Stimulated activated CD8-positive, alpha-beta memory T cell treated with anti-CD3 and anti-CD28 coated beads, Interleukin-7, amount 100 ng/mL, for 4 hours (primary cell): ENCODE measurements at places on chromosomes 5 and 9.

DNA sequence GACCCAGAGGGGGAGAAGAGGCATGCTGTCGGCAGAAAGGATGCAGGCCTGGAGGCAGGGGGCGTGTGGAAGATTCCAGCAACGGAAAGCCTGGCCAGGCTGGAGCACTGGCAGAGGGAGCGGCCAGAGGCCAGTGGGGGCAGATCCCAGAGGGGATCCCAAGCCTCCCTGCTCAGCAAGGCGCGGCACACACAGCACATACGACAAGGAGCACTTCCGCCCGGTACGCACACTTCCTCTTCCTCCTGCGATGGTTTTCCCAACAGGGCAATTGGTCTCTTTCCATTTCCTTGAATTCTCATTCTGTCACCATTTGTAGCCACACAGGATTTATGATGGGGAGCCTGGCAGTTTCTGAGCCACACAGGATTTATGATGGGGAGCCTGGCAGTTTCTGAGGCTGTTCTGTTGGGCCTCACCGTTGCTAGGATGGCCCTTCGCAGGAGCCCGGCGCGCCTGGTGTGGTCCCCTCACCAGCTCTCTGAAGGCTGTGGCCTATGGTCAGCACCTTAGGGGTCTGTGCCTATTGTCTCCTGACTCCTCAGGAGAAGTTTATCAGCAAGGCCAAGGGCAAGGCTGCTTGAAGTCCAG lies 123.5 kb upstream of the RAPGEF1 start:
- no peak for DNase-seq

DNA sequence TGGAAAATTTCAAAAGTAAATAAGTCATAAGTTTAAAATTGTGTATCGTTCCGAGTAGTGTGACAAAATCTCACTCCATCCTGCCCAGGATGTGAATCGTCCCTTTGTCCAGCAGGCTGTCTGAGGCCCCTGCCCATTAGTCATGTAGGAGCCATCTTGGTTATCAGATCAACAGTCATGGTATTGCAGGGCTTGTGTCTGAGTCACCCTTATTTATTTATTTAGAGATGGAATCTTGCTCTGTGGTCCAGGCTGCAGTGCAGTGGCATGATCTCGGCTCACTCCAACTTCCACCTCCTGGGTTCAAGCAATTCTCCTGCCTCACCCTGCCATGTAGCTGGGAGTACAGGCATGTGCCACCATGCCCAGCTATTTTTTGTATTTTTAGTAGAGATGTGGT lies 30.2 kb downstream of the ITGA2 start:
- DNase-seq, result no peak

GRCh38 chr9:106801816-106802215 lies 61.1 kb upstream of the ZNF462 start:
- DNase-seq, result no peak

GRCh38 chr5:123122273-123122672 lies 33.2 kb downstream of the PRDM6 start:
- DNase-seq, result no peak
